ENCODE measurements at places on chromosomes 7 and 10.

DNA sequence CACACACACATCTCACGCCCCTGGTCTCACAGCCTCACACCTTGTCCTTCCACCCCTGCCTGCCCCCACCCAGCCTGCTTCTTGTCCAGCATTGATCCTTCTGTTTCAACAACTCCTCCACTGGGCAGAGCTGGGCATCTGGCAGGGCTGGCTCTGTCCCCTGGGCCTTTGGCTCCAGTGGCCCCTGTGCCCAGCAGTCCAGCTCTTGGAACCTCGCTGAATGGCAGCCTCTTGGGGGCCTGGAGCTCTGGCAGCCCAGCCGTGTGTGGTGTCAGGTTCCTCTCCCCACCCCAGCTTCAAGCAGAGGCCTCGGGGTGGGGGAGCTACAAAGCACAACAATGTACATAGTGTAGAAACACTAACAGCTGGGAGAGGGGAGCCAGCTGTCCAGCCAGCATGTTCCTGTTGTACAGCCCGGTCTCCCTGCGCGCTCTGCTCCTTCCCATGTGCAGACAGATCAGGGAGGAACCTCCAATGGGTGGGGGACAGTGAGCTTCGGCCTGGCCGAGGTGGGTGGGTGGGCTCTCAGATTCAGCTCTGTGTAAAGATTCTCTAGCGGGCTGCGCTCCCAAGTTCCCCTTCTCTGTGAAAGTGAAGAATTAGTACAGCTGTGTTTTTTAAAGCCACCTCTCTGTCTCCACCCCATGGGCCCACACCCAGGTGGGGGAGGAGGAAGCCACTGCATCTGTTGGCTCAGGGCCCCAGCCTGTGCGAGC lies 19.4 kb downstream of the ZMIZ2 start:
- DNase-seq, result no peak

- no peak for DNase-seq
Observed at GRCh38 chr10:78957471-78958039, 111.2 kb upstream of the ZMIZ1 start.

- no peak for DNase-seq
Observed at GRCh38 chr7:30364773-30365172, 80.4 kb downstream of the ZNRF2 start.

GRCh38 chr7:120165227-120165626 lies 107.7 kb upstream of the KCND2 start:
- DNase-seq, result no peak

- DNase-seq, result no peak
Observed at GRCh38 chr10:13945390-13946208, 358.8 kb downstream of the PRPF18 start.

- peak; percentile 47 for DNase-seq
Observed at GRCh38 chr7:99141841-99142726, 1.8 kb downstream of the SMURF1 start.

- no peak for DNase-seq
Observed at GRCh38 chr7:94403546-94403945, 8.9 kb downstream of the COL1A2 start.

GRCh38 chr7:139687980-139688632 lies 89.7 kb downstream of the HIPK2 start:
- DNase-seq, result no peak

GRCh38 chr7:41878309-41879295 lies 175.7 kb upstream of the INHBA start:
- DNase-seq, result no peak

GRCh38 chr7:112322070-112322469 lies 115.6 kb downstream of the ZNF277 start:
- DNase-seq, result no peak

DNA sequence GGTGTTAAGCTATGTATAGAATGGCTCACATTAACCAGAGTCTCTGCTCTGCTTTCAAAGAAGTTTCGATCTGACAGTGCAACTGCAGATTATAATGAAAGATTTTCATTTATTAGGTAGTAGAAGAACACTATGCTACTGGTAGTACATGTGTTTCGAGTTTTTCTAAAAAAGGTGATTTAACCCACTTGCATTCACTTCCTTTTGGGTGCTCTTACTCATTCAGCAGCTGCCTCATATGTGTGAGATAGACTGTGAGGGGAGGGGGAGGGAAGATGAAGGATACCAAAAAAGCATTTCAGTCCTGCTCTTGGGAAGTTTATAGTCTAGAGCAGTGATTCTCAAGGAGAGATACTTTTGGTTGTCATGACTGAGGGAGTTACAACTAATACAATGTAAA lies 20.4 kb downstream of the PLEKHA8 start:
- no peak for DNase-seq

- DNase-seq, result no peak
Observed at GRCh38 chr7:91749418-91749817, 131.1 kb downstream of the MTERF1 start.

DNA sequence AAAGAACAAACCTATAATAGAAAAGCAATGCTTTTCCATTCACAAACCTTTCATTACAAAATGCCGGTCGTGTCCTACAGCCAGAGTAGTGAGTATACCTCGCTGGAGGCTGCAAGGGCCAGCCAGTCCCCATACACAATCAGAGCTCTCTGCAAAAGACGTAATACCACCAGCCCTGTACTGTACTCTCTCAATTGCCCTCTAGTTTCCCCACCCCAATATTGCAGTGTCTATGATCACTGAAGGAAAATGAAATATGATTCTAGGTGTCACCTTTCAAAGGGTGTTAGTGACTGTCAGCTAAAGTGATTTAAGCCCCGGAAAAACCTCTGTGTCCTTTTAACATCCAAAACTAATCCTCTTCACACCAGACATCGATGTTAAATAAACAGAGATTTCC lies 24.8 kb downstream of the PLXNA4 start:
- no peak for DNase-seq

DNA sequence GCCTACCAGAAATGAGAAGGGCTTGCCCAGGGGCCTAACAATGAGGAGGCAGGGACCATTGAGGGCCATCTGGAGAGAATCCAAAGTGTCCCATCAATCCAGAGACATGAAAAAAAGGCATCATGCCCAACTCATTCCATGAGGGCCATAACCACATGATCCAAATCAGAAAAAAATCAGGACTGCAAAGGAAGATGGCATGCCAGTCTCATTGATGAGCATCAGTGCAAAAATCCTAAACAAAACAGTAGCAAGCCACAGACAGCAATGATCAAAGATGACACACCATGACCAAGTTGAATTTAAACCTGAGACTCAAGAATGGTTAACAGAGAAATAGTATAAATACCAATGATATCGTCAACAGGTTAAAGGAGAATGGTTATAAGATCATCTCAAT lies 7.0 kb upstream of the CYP3A4 start:
- DNase-seq, result no peak

GRCh38 chr10:61124756-61125530 lies 181.0 kb upstream of the RHOBTB1 start:
- DNase-seq, result no peak

GRCh38 chr7:130615583-130615982 lies 53.0 kb downstream of the COPG2 start:
- no peak for DNase-seq

DNA sequence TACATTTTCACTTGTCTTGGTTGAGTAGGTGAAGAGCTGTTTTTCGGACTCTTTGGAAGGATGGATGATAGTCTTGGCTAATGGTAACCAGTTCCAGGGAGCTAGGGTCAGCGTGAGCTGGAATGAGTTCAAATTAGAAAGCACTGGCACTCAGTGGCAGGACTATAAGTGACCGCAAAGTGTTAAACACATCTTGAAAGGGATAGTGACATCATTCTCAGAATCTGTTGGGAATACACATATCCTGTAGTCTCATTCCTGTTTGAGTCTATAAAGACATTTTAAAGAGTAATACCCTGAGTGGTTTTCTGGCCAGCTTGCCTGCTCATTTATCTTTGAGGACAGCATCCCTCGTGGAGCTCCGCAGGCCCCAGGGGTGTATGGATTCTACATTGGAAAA lies 56.7 kb upstream of the TMEM248 start:
- no peak for DNase-seq

DNA sequence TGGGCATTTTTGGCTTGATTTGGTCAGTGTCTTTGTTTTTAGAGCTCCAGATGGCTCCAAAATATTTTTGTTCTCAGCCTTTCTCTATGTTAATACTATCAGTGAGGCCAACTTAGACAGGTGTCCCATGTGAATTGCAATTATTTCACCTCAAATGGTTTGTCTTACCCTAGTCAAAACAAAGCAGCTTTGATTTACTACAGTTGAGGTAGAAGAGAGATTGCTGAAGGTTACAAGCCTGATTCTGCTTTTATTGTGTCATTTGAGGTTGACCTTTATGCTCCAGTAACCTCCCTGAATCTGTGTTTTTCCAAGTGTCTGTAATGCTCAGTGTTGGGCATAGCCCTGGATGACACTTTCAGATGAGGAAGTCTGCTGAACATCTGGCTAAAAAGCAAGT lies 882.9 kb downstream of the NRG3 start:
- no peak for DNase-seq

GRCh38 chr7:131335639-131336381 lies 8.1 kb downstream of the MKLN1 start:
- no peak for DNase-seq

- no peak for DNase-seq
Observed at GRCh38 chr10:70541736-70542564, 60.6 kb downstream of the PRF1 start.

GRCh38 chr10:82148764-82149163 lies 273.8 kb downstream of the NRG3 start:
- no peak for DNase-seq

DNA sequence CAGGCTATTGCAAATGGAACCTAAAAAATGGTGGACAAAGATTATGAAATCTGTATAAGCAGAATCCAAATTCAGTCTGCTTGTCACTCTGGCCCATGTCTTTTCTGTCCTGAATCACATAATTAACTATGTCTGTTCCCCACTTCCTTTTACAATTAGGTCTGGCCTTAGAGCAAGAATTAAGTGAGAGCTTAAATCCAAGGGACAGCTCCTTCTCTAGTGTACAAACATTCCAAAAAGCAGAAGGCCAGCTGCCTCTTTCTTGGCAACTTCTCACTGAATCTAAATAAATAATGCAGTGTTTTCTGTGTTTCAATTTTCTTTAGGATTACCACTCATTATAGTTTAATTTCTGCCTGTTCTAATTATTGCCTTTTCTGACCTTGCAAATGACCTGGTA lies 39.3 kb upstream of the NEBL start:
- no peak for DNase-seq

DNA sequence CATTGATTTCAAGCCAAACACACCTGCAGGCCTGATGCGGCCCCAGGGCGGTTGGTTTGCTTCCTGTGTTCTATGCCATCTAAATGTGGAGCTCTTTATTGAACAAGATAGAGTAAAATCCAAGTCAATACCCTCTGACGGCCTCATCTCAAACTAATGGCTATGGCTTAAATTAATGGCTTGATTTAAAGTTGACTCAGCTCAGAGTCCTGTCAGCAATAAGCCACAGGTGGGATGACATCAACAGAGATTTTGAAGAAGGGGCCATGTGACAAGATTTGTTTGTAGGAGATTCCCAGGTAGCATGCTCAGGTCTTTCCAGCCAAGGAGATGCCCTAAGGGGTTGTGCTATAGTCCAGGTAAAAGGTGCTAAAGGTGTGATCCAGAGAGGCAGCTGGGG lies 66.7 kb upstream of the ZNF32 start:
- no peak for DNase-seq

DNA sequence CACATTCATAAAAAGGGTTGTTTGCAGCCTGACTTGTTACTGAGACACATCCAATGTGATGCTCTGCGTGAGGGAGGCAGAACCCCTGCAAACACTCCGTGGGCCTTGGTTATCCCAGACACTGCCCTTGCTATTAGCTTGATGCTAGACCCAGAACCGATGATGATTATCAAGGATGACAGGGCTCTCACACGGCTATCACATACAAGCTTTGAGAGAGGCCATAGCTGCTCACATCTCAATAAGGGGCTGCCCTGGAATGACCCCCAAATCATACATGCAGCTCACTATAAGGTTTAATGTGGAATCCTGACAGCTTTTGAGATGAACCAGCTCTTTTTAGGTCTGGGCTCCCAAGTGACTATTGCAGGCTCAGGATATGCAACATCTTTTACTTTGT lies 44.4 kb upstream of the TCERG1L start:
- no peak for DNase-seq
